ENCODE measurements at places on chromosomes 6 and 20.

- DNase-seq, result no peak
Observed at GRCh38 chr6:162055365-162055764, 672.2 kb downstream of the PRKN start.

- no peak for DNase-seq
Observed at GRCh38 chr6:132664309-132665034, 5.5 kb upstream of the TAAR1 start.

DNA sequence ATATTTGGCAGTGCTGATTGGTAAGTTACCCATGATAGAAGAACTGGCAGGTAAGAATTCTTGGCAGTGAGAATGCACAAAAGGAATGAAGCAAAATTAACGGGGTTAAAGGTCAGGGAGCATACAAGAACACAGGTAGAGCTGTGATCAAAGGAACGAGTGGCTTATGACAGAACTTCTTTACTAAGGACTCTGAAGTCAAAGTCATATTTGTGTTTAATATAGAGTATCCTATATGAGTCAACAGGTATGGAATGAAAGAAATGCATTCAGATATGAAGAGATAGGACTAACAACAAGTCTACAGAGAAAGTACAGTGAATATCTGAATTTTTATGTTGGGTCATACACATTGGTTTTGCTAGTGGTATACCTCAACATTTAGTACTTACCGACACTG, 209.0 kb upstream of the CITED2 start:
- DNase-seq, result no peak

GRCh38 chr6:137171824-137172733, 1.4 kb downstream of the IL22RA2 start:
- DNase-seq, result no peak

Data from activated T-cell treated with anti-CD3 and anti-CD28 coated beads, Interleukin-2, amount 50 U/mL, for 48 hours (primary cell).